Ecto neural progenitor cell (in vitro differentiated cells): ENCODE measurements at places on chromosomes 5 and 9.

GRCh38 chr5:140785905-140786686, at the start of gene PCDHA1:
PCDHA1 (plus strand) TSS chr5:140786140.
- no peak for DNase-seq

DNA sequence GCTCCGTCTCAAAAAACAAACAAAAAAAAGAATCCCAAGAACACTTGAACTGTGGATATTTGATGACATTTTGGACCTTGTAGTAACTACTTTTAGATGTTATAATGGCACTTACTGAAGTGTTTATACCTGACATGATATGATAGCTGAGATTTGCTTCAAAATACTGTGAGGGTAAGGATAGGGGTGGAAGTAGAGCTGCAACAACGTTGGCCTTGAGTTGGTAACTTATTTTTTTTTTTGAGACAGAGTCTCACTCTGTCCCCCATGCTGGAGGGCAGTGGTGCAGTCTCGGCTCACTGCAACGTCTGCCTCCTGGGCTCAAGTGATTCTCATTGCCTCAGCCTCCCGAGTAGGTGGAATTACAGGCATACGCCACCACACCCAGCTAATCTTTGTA, 30.7 kb upstream of the SAP30L start:
- no peak for DNase-seq

DNA sequence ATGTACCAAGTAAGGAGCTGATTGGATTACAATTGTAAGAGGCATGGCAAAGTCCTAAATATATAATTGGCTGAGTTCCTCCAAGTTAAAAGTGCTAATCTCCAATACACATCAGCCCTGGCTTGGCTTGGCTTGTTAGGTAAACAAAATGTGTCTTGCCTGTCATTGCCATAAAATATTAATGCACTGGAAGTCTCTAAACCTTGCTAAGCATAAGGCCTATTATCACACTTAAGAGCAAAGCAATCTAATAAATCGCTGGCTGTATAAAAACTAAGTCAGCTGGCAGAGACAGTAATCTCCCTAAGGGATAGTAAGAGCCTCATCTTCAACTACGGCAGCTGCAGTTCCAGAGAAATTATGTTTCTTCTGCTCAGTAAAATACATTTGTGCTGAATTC, 418.6 kb upstream of the GRAMD2B start:
- no peak for DNase-seq

DNA sequence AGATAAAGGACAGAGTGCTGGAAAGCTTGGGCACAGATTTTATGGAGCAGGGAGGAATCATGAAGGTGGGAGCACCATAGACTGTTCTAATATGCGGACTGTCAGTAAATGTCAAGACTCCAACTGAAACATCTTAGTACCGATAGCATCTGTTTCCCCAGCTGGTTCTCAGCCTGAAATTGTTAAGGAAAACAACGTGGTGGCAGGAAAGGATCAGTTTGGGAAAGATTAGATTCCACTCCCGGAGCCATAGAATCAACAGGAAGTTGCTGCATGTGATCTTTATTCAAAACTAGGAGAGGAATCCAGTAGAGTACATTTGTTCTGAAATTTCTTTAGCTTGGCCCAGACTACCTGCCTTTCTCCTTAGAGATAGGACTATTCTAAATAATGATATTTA, 559.1 kb downstream of the CSNK1G3 start:
- DNase-seq, result no peak

- no peak for DNase-seq
Observed at GRCh38 chr9:85941966-85942912, 1.3 kb downstream of the NAA35 start.
